NCI-H524 (cell line): ENCODE measurements at places on chromosomes 5 and 9.

- DNase-seq = no peak
These were observed 60.5 kb upstream of the C5orf46 start for GRCh38 chr5:147966829-147967228.

- DNase-seq = peak; percentile 86
These were observed at the start of gene AQP3 for GRCh38 chr9:33446946-33447798. Gene AQP3 (minus strand): TSS chr9:33447593. CDS start chr9:33447530, 63 bp downstream.

- DNase-seq = no peak
These were observed 5.2 kb downstream of the FCHSD1 start for GRCh38 chr5:141646026-141646425.

GRCh38 chr5:162806195-162806594, 631.2 kb upstream of the CCNG1 start:
- no peak for DNase-seq

GRCh38 chr5:52864371-52864770, 76.7 kb downstream of the ITGA1 start:
- no peak for DNase-seq

DNA sequence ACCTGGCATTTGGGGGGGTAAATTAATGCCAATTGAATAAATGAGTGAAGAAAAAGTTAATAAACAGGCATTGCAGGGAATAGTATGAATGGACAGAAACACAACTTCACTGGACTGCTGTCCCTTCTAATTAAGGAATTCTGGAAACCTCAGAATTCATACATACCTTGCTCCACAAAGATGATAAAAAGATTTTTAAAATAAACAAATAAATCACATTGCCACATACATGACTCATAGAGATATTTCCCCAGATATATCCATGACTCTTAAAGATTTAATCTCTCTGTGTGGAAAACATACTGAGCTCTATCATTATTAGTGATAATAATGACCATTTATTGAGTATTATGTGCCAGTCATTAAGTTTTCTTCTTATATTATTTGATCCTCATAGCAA, 469.0 kb upstream of the MEF2C start:
- DNase-seq = no peak

DNA sequence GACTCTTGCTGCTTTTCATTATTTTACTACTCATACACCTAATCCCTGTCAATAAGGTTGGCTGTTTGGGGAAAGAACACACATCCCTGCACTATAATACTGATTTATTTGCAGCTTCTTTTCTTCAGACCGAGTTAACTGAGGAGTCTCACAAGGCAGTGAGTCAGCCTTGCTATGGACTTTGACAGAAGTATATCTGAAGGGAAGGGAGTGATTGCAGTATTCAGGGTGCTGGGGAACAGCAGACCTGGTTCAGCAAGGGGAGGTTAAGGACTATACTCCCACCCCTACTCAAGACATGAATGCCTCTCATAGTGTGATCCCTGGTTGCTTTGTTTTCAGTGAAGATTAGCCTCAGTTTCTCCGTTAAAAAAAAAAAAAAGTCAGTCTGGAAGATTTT, 99.8 kb downstream of the TLE4 start:
- no peak for DNase-seq

- no peak for DNase-seq
These were observed 214.7 kb downstream of the EBF1 start for GRCh38 chr5:158884827-158885518.

- no peak for DNase-seq
These were observed 297.2 kb downstream of the SPOCK1 start for GRCh38 chr5:137201876-137202275.

- DNase-seq = no peak
These were observed 108.3 kb downstream of the PCSK1 start for GRCh38 chr5:96324708-96325107.

DNA sequence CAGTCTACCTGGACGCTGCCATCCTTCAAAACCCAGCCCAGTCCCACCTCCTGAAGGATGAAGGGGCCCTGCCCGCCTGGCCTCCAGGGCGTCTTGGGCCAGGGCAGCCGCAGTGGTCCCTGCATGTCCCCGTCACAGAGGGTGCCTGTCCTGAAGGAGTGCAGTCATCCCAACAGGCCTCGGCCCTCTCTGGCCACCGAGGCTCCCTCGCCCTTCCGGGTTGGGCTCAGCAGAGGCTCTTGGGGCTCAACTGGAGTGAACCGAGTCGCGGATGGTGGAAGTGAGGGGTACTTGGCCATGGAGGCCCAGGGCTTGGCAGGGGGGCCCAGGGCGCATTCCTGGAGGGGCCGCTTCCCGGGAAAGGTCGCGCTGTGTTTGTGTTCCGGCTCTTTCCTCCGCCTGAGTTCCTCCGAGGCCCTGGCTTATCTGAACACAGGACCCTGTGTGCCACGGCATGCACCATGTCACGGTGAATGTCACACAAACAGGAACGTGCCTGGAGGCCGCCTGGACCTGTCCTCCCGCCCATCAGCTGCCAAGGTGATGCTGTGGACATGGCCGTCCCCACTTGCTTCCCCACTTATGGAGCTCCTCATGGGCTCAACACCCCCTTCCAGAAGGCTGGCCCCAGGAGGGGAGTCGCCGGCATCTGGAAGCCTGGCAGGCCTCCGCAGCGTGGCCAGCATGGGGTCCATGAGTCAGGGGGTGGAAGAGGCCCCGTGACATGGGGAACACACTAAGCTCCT, 25.7 kb upstream of the OBP2B start:
- DNase-seq = no peak

- DNase-seq = no peak
These were observed 1.5 kb downstream of the MEIKIN start for GRCh38 chr5:131943916-131944315.

DNA sequence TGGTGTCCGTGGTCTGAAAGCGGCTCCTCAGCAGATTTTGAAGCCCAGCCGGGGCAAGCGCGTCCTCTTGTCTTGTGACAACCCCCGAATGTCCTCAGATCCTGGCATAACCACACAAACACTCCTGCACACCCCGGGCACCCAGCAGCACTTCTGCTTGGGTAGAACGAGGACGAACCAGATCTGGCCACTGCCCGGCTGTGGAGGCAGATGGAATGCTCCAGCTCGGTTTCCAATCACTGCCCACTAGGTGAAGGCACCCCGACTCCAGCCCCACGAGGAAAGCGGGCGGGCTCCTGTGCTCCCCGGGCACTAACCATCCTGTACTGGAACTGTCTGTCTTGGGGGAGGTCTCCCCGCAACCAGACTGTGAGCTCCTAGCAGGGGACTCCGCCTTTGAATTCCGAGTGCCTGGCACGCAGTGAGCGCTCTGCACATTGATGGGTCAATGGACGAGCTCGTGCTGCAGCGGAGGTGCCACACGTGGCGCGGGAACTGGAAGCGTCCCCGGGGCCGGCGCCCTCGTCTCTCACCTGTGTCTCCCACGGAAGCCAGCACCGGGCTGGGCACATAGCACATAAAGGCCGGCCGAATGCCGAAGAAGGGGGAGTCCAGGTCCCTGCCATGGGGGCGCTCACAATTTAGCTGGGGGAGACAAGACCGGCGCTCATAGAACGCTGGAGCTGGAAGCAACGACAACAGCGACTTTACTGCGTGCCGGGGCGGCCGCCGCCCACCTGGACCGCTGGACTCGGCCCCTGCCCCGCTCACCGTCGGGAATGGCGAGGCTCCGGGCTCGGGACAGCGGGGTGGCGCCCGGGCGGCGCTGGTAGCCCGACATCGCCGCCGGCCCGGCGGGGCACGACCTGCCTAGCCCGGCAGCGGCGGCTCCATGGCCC, 608 bp downstream of the ENTR1 start:
- peak; percentile 29 for DNase-seq

GRCh38 chr5:33531824-33532223, 91.1 kb downstream of the TARS1 start:
- DNase-seq = no peak

GRCh38 chr9:10235376-10235775, 377.4 kb downstream of the PTPRD start:
- no peak for DNase-seq

DNA sequence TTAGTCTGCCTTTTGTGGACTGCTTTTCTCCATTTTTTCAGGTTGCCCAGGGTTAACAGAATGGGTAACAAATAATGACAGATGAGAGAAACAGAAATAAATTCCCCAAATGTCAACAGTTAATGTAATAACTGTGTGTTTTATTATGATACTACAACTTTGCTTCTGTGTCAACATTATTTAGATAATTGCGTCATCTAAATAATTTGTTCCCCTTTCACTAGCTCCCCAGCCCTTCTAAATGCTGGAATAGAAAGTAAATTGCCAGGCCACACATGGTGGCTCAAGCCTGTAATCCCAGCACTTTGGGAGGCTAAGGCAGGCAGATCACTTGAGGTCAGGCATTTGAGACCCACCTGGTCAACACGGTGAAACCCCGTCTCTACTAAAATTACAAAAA, 53.5 kb downstream of the RNF38 start:
- DNase-seq = no peak

- no peak for DNase-seq
These were observed 14.3 kb downstream of the ARHGAP26 start for GRCh38 chr5:142784401-142784955.

DNA sequence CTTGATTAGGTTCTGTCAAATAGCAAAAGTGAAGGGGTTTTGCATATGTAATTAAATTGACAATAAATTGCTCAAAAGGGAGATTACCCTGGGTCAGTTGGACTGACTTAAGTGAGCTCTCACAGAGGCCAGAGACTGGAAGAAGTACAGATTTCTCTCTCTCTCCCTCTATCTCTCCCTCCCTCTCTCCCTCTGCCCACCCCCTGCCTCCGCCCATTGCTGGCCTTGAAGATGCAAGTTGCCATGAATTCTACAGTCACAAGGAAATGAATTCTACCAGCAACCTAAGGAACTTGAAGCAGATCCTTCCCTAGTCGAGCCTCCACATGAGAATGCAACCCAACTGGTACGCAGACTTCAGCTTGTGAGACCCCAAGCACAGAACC, 119.2 kb downstream of the LPAR1 start:
- DNase-seq = no peak

DNA sequence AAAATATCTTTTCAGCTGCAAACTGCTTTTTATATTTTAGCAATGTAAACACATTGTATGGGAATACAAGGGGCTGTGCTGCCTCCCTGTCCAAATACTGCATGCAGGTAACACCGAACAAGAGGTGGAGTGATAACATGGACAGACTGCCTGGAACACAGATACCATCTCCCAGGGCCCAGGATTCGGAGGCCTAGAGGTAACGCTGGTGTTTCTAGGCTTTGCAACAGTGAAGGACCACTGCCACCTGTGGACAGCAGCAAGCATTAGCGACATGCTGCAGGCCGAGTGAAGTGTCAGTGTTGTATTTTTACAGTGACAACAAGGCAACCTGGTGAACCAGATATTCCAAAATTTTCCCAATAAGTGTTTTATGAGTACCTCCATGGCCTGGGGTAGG, 379.1 kb downstream of the DMRT2 start:
- peak; percentile 25 for DNase-seq

GRCh38 chr5:125317536-125317995, 571.1 kb upstream of the ZNF608 start:
- peak; percentile 41 for DNase-seq

- no peak for DNase-seq
These were observed 10.7 kb downstream of the GAPT start for GRCh38 chr5:58501778-58502417.

GRCh38 chr5:850511-851006, at the start of gene ZDHHC11:
Gene ZDHHC11 (minus strand): TSS chr5:850986. CDS start chr5:850602, 384 bp downstream.
- DNase-seq = peak; percentile 16

GRCh38 chr5:93596676-93597490, 13.9 kb downstream of the NR2F1 start:
- no peak for DNase-seq

DNA sequence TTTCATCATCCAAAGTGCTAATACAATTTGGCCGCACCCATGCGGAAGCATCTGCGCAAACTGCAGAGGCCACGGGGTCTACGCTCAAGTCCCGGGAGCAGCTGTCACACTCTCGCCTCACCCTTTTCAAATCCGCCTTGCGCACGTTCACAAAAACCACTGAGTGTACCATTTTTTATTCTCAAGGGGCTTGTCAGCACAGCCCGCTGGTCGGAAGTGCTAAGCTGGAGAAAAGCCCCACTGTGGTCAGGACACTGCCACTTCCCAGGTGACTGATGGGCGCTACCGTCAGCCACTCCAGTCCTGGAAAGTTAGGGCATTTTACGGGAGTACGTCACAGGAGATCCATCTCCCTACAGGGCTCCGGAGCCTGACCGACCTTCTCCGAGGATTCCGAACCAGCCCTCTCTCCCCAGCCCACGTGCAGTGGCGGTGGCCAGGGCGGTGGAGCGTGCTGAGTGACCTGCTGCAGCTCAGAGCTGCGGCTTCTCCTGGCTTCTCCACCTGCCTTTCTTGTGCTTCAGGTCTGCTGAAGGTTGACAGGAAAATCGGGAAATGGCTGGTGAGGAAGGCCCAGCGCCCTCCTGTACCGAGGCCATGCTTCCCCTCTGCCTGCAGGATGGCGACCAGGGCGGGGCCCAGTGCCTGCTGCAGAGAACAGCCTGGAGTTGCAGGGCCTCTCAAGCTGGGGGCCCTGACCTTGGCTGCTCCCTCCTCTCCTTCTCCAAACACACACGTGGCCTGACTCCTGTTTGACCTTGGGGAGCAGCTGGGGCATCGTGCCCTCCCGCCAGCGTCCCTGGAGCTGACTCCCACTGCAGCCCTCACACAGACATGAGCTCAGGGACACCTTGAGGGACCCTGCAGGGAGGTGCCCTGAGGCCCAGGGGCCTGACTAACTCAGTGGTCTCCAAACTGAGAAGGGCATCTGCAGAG, 14.3 kb downstream of the RASGEF1C start:
- peak; percentile 79 for DNase-seq

DNA sequence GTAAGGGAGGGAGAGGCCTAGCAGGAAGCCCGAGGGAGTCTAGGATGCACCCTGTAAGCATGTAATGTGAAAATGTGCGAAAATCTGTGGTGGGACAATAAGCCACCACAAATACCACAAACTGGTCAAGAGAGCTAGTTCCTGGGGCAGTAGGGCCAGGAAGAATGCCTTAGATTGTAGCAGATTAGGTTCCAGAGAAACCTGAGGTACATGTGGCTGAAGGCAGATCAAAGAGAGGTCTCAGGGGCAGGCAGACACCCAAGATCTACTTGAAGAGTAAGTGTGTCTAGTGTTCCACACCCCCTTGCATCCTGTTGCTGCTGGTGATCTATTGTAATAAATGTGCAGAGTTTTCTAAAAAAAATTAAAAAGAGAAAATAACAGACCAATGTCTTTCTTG, 1677.3 kb upstream of the CDH6 start:
- DNase-seq = no peak

GRCh38 chr9:76516350-76516749, 57.4 kb downstream of the GCNT1 start:
- no peak for DNase-seq

DNA sequence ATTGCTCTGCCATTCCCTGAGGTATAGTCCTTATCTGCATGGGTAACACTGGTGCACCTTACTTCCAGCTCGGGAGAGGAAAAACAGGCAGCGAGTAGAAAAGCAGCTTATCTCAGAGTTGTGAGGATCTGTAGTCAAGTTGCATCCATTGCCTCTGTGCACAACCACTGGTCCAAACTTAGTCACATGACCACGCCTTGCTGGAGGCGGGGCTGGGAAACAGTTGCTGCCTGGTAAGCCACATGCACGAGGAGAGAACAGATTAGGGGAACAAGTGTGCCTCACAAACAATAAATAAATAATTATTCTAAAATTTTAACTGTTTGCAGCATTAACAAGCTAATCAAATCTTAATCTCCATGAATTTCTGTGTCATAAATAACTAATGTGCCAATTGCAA, 18.6 kb downstream of the ZNF622 start:
- no peak for DNase-seq
